ENCODE measurements at places on chromosomes 3 and 15.
A peak's percentile ranks its signal among the peaks of the same experiment; 100 is the strongest.

DNA sequence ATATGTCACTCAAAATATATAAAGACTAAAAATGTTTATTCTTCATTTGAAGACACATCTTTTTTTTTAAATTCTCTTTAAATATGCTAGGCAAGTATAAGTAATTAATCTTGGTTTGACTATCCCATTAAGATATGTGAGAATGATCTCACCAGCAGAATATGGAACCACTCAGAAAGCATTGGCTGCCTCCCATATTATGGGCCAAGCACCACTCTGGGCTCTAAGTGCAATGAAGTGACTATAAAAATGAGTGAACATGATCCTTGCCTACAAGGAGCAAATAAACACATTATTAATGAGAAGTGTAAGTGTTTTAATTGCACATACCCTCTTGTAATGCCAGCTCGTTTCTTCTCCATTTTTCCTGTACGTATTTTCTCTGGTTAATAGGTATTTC lies 328.5 kb downstream of the NAALADL2 start:
- no peak for DNase-seq

DNA sequence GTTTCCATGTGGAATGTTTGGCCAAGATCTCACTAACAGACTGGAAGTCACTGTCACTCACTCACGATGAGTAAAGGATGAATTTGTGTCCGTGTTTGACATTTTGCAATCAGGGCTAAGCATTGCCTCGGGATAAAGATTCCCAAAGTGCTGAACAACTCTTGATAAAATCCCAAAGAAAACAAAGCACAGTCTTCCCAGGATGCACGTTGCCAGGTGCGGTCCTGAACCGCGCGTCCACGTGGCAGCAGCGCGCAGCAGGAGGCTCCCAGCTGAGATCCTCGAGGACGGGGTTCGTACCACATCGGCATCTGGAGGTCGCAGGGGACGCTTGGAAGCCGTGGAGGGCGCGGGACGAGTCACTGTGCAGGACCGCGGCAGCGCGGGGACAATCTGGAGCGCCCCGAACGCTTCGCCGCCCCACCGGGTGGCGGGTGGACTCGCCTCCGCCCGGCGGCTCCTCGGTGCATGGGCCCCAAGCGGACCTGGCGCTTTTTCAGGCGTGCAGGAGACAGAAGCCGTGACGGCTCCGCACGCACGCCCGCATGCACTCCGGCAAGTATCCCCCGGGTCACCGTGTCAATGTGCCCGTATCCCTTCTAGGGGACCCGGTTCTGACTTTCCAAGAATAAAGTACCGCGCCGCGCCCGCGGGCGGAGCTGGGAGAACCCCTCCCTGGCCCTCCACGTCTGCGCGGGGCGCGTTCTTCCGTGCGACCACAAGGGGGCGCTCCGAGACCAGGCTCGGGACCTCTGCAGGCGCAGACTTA lies 17.7 kb downstream of the CPN2 start:
- DNase-seq = peak; percentile 92

DNA sequence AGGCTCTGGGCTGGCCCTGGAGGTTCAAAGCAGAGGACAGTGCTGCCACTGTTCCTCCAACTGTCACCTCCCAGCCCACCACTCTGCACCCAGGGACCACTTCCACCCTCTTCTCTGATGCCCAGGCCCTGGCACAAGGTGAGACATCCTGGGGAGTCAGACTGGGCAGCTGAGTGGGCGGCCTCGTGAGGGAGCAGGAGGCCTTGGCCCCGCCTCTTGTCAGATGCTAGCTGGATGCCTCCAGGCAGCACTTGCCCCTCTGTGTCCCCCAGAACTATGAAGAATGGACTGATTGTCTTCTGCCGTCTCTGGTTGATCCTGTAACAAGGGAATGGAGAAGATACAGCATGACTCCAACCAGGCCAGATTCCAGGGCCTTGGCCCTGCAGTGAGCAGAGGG lies 191.0 kb upstream of the LINGO1 start:
- no peak for DNase-seq

- DNase-seq = peak; percentile 93
These were observed at the start of the genes CLCN2 and POLR2H for GRCh38 chr3:184361532-184361931. CLCN2 (minus strand) TSS chr3:184361605; CDS start chr3:184361479, 126 bp downstream. POLR2H (plus strand) TSS chr3:184361710; CDS start chr3:184363493, 1,783 bp downstream.

GRCh38 chr3:191216510-191216909 lies 17.5 kb downstream of the OSTN start:
- no peak for DNase-seq

GRCh38 chr3:192366916-192367315 lies 360.4 kb downstream of the FGF12 start:
- no peak for DNase-seq

DNA sequence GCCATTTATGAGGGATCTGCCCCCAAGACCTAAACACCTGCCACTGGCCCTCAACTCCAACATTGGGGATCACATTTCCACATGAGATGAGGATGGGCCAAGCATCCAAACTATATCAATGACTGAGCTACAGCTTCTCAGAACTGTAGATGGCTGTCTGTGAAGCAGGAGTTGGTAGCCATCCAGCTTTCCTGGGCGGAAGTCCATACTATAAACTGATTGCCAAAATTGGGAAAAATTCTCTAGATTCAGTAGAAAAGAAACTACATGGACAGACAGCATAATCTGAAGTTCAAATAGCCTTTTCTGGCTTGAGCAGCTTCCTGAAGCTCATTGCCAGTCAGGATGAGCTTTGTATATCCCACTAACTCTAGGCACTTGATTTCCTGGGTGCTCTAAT lies 214.7 kb upstream of the ZBTB20 start:
- DNase-seq = no peak

GRCh38 chr3:107421170-107421792 lies 44.0 kb downstream of the CCDC54 start:
- peak; percentile 74 for DNase-seq

DNA sequence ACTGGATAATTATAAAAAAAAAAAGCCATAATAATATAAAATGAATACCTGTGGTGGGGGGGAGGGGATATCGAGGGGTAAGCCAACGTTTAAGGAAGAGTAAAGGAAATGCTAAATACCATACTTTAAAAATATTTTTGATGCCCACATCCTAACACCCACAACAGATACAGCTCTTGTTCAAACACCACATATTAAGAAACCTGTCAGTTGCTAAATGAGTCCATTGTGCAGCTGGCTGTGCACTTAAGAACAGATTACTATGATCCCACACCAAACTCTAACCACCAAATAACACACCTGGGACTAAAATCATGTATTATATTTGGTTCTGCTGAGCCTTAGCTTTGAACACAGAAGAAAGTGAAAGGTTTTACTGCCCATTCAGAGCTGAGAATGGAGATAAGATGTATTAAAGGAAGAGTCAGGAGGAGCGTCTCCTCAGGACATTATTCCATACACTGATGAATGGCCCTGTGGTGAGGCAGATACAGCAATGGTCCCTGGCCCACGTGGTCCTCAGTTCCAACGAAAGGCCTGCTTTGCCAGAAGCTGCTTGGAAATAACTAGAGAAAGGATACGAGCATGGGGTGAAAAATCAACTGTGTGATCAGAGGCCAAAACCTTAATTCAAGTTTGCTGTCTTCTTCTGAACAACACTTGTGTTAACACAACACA lies 515.4 kb downstream of the FOXP1 start:
- DNase-seq = no peak

DNA sequence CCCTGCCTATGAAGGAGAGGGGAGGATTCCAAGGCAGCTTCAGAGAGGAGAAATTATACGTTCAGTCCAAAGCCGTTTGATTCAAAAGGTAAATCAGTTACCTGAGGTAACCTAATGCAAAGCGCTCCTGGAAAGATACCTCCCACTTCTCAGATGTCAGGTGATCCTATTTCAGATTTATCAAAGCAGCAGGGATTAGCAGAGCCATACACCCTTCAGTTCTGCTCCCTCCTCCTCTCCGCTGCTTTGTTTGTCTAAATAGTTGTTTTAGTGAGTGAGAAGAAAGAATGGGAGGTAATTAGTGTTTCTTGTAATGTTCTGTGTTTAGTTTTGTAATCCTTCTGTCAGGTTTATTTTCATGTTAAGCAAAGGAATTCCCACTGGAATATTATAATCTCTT lies 81.1 kb downstream of the SOX14 start:
- peak; percentile 10 for DNase-seq

- peak; percentile 63 for DNase-seq
These were observed 232.9 kb upstream of the CTDSPL start for GRCh38 chr3:37628711-37629301.

DNA sequence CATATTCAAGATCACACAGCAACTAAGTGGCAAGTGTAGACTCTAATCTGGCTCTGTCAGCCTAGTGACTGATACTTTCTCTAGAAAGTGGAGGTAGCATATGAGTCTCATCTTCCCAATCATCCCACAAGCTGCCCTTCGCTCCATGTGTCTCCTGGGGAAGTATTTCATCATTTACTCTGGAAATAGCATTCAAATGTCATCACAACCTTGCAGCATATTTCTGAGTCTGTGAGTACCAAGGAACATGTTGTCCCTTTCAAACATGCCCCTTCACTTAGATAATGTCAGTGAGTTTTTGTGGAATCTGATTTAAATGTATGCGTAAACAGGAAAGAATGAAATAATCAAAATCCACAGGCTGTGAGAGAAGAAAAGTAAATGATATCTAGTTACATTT lies 322.9 kb downstream of the SLC9A9 start:
- DNase-seq = no peak

DNA sequence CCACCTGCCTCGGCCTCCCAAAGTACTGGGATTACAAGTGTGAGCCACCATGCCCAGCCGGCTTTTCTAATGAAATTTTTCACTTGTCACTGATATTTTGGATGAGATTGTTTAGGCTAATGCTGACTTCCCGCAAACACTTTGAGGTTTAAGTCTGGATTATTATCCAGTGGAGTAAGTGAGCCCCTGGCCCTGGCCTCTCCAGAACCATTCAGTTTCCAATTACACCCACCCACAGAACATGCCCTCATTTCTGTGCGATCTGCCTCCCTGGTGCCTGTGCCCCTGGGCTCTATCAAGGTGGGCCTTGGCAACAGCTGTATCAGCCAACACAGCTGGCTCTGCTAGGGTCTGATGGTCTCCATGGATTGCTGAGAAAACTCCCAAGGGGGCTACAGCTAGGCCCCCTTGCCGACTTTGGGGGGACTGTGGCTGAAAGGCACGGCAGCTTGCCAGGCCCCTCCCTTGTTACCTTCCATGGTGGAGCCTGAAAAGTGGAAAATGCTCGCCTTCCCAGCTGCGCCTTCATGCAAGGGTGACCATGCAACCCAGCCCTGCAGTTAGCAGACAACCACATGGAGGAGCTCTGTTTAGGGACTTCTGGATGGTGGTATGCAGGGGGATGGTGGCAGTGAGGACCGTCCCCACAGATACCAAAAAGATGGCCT lies 288.9 kb downstream of the FAM43A start:
- DNase-seq = no peak

- no peak for DNase-seq
These were observed 53.8 kb downstream of the GASK1A start for GRCh38 chr3:43032646-43033628.

GRCh38 chr3:126672741-126673140 lies 17.8 kb upstream of the TXNRD3 start:
- DNase-seq = no peak

GRCh38 chr15:35713733-35714132 lies 167.8 kb upstream of the DPH6 start:
- no peak for DNase-seq

- no peak for DNase-seq
These were observed 183.9 kb downstream of the SHQ1 start for GRCh38 chr3:72664184-72664975.

GRCh38 chr3:13544293-13544831 lies 4.6 kb upstream of the FBLN2 start:
- no peak for DNase-seq

GRCh38 chr3:44355362-44356033 lies 16.9 kb downstream of the TCAIM start:
- DNase-seq = peak; percentile 41

DNA sequence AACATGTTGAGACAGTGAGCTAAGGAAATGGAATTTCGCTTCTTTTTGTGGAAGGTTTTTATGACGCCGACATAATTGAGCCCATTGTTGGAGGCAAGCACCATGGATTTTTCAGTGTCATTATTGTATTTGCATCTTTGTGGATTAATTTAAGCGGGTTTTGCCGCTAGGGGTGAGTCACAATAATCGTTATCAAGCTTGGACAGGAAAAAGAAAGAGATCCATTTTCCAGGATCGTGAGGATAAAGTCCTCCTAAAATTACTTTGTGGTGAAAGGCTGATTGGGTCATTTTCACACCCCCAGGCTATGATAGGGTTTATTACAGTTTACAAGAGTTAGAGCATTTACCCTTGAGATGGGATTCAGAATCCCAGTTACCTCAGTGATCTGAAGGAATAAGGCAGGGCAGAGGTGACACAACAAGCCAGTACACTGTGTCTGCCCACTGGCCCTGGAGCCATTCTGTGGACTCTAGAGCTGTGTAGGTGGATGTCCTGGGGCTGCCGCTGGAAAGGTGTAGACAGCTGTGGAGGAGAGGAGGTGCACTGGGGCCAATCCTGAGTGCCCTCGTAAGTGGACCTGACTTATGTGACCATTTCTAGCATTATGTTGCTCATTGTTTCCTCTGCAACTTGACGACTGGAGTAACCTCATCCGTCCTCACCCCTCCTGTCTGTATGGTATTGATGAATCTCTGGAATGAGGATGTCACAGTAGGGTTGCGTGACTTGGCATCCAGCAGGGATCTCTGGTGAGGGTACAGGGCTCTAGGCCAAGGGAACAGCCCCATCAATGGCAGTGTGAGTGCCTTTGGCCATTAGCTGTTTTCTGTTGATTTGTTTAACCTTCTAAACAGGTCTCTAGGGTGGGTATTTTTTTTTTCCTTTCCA lies 370.1 kb downstream of the LRTM1 start:
- DNase-seq = no peak

- no peak for DNase-seq
These were observed 2.5 kb upstream of the FBN1 start for GRCh38 chr15:48647962-48648361.
